ENCODE measurements at places on chromosomes 6 and 20.
A peak's percentile ranks its signal among the peaks of the same experiment; 100 is the strongest.

DNA sequence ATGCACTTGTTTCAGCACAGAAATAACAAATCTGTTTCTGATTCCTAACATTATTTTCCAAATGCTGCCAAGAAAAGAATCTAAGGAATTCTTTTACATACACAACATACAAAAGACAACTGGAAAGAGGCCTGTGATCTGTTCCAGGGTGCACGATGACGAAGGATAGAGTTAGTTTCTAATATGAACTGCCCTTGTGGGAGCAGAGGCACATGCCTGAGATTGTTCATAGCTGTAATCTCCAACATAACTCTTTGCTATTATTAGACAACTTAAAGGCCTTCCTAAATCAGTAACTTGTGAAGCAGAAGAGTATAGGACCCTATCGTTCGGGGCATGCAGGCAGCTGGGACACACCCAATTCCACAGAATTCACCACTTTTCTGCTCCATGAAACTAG lies 41.2 kb upstream of the NHSL1 start:
- DNase-seq = peak; percentile 93

DNA sequence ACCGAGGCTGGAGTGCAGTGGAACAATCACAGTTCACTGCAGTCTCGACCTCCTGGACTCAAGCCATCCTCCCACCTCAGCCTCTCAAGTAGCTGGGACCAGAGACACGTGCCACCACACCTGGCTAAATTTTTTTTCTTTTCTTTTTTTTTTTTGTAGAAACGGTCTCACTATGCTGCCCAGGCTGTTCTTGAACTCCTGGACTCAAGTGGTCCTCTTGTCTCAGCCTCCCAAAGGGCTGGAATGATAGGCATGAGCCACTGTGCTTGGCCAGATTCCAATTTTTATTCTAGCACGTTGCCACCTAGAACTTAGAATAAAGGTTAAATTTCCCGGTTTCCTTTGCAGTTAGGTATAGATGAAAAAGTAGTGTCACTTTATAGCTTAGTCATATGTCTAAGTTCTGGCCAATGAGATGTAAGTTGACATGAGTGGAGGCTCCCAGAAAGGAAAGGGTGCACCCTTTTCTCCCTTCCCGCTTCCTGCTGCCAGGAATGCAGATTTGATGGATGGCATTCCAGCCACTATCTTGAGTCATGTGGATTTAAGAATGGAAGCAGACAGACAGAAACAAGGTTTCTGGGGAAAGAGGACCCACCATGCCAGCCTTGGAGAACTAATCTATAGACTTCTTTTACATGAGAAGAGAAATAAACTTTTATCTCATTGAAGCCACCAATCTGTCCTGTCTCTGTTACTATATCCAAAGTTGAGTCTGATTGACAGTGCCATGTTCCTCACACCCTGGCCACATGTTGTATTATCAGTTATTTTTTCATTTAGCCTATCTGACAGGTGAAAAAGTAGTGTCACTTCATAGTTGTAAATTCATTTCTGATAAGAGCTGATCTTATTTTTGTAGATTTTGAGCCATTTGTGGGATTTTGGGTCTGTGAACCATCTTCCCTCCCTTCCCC lies 60.6 kb upstream of the NCOA3 start:
- no peak for DNase-seq

DNA sequence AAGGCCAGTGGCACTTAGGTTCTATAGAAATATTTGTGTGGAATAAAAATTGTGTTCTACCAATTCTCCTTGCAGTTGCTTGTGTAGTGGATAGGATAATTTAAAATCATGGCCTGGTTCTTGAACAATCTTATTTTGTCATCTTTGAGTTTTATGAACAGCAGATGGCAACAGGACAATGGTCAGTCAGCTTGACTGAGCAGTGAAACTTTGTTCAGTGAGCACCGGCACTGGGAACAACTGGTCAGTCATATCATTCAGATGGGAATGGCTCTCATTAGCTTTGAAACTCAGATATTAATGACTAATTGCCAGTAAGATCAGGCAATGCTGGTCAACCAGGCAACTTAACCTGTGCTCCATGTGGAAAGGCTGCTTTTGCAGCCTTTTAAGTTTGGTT lies 129.2 kb downstream of the BCKDHB start:
- DNase-seq = no peak

DNA sequence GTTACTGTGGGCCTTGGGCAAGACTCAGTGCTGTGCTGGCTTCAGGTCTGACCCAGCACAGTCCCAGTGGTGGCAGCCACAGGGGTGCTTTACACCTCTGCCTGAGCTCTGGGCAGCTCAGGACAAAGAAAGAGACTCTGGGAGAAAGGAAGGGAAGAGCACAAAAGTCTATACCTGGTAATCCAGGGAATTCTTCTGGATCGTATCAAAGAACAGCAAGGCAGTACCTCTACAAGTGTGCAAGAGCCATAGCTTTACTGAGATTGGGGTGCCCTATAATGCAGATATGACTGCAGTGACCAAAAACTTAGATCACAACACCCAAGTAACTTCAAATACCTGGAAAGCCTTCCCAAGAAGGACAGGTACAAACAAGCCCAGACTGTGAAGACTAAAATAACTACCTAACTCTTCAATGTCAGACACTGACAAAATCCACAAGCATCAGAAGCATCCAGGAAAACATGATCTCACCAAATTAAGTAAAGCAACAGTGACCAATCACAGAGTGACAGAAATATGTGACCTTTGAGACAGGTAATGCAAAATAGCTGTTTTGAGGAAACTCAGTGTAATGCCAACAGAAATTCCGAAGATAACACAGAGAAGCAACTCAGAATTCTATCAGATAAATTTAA lies 47.9 kb upstream of the LIN28B start:
- DNase-seq = no peak

- DNase-seq = no peak
These were observed 27.1 kb downstream of the PLAGL1 start for GRCh38 chr6:143980921-143981320.

GRCh38 chr20:2705931-2706645 lies 13.5 kb downstream of the EBF4 start:
- no peak for DNase-seq

GRCh38 chr20:34200023-34200422 lies 41.2 kb upstream of the ASIP start:
- DNase-seq = no peak

DNA sequence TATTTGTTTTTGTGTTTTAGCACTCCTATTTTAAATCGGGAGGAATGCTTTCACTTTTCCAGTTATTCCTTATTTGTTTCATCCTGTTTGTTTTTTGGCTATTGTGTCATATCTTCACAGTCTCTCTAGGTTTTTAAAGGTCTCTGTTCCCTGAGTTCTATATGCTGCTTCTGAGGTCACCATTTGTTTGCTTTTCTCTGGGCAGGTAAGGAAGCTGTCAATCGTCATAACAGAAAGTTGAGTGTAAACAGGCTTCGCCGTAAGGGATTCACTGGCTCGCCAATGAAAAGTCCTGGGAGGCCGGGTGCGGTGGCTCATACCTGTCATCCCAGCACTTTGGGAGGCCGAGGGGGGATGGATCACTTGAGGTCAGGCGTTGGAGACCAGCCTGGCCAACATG lies 48.7 kb upstream of the RPS6KA2 start:
- no peak for DNase-seq

Data from iris pigment epithelial cell (primary cell).